Activated T-helper 1 cell treated with anti-CD3 and anti-CD28 coated beads, Interleukin-2, amount 50 U/mL, for 16 hours (primary cell): ENCODE measurements at places on chromosomes 3 and 15.

GRCh38 chr3:62373215-62373614 lies at the start of gene FEZF2:
FEZF2 (minus strand) TSS chr3:62373550; CDS start chr3:62372868, 682 bp downstream.
- DNase-seq: no peak

GRCh38 chr3:177597311-177598096 lies 400.2 kb upstream of the TBL1XR1 start:
- no peak for DNase-seq

DNA sequence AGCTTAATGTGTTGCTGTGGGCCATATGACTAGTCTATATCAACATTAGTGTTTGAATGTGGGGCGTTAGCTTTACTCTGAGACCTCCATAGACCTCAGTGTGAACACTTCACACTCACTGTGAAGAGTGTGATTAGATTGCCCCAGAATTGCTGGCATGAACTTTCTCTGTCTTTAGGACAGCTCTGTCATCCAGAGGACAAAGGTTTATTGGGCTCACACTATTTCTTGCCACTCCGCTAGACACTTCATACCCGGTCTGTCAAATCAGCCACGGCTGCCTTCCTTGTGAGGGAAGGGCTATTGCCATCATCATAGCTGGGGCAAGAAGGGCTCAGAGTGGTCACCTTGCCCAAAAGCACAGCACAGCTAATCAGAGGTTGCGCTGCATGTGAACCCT lies 316.8 kb upstream of the NR2E3 start:
- DNase-seq: no peak

- DNase-seq: no peak
Measured at GRCh38 chr15:32646291-32646690, 4.8 kb downstream of the SCG5 start.

- no peak for DNase-seq
Measured at GRCh38 chr3:25246913-25247312, 181.2 kb upstream of the RARB start.

DNA sequence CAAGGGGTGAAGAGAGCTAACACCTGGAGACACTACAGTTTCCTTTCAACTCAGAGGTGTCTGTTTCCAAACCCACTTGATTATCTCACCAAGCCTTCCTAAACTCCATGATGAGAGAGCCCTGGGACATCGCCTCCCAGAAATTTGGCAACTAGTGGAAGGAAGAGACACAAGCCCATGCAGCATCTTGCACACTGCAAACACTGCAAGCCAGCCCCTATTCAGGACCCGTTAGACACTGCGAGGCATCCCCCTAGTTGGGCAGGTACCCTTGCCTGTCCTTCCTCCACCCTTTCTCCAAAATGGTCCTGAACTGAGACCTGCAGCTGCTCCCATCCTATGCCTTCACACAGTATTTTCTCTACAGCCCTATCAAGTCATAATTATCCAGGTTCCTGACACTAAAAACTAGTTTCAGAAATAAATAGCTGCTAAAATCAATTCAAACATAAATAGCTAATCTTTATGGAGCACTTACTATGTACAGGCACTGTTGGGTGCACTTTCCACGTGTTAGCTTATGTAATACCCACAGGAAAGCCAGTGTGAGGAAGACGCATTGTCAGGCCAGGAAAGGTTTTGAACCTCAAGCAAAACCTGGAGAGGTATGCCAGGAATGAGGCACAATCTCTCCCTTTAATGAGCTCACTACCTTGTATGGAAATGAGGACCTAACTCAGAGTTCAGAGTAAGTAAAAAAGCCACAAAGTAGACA lies 2.8 kb downstream of the MAGI1 start:
- DNase-seq: no peak

DNA sequence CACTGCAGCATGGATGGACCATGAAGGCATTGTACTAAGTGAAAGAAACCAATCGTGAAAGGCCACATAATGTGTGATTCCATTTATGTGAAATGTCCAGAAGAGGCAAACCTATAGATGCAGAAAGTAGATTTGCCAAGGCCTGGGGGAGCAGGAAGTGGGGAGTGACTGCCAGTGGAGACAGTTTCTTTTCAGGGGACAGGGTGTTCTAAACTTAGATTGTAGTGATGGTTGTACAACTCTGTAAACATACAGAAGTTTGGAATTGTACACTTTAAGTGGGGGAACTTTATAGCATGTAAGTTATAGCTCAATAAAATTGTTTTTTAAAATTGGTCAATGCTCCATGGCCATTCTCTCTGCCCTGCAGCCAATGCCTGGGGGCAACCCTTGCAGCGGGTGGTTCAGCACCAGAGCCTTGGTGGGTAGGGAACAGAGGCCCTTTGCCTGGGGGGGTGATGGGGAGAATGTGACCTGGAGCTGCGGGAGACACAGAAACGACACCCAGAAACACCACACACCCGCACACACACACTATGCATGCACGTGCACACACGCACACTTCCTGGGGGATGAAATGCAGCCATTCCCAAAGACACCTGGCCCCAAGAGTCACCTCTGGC lies 43.1 kb downstream of the DNAJB8 start:
- DNase-seq: no peak

- no peak for DNase-seq
Measured at GRCh38 chr15:100043692-100044091, 298.1 kb downstream of the ADAMTS17 start.

DNA sequence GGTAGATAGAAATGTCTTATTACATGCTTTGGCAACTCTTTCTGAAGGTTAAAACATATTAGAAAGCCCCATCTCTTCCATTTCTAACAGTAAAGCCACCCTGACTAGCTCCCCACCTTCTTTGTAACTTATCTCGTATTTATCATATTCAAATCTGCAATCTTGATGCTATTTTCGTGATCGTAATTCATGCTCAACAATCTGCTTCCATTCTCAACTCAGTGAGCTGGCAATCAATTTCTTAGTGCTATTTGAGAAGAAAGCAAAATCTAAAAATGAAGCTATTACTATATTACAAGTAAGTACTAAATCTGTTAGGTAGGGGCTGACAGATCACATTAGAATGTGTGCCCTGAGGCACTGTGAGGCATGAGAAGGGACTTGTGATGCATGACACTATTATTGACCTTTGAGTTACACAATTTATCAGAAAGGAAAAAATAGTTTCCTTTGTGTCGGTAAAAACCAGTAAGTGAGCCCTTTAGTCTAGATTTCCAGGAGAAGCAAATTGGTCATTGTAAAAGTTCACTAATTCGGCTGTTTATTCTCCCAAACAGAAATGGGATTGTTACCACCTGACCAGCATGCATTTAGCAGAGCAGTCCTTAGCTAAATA lies 379.7 kb upstream of the CNTN6 start:
- DNase-seq: no peak

DNA sequence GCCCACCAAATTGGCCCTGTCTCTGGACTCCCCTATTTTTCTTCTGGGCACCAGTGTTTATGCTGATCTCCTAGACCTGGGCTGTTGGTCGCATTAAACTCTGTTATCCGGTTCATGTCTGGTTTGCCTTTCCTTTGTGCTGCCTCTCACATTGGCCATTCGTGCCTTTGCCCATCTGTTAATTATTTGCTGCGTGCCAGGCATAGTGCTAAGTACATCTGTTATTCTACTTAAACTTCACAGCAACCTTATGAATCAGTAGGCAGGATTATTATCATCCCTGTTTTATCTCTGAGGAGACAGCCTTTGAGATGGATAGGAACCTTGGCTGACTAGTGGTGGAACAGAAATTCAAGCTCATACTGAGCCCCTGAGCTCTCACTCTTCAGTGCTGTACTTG lies 76.0 kb downstream of the THSD4 start:
- DNase-seq: no peak

DNA sequence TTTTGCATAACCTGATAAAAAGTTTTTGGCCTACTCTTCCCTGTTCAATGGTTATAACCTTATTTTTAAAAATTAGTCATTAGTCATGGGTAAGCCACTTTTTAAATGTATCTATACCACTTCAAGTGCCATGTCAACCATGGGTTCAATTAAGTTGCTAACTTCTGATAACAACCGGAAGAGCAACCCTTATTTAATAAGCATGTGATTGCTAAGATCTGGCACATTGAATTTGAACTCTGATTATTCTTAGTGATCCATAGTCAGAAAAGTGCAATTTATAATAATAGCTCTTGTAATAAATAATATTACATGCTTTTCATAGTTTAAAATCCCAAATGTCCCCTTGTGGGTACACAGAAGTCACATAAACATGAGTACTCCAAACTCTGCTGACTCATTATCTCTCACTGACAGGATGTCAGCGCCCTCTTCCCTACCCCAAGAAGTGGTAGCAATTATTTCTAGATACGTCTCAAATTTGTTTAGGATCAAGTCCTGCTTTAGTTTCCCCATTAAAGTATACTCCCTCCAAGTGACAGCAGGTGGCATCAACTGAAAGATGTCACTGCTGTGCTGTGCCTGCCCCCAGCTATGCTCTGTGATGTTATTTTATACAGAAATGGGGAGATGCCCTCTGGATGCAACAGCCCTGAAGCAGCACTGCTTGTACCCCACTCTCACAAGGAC lies 18.6 kb downstream of the SAMD7 start:
- DNase-seq: no peak

- no peak for DNase-seq
Measured at GRCh38 chr3:64029287-64029686, 6.0 kb upstream of the PSMD6 start.

DNA sequence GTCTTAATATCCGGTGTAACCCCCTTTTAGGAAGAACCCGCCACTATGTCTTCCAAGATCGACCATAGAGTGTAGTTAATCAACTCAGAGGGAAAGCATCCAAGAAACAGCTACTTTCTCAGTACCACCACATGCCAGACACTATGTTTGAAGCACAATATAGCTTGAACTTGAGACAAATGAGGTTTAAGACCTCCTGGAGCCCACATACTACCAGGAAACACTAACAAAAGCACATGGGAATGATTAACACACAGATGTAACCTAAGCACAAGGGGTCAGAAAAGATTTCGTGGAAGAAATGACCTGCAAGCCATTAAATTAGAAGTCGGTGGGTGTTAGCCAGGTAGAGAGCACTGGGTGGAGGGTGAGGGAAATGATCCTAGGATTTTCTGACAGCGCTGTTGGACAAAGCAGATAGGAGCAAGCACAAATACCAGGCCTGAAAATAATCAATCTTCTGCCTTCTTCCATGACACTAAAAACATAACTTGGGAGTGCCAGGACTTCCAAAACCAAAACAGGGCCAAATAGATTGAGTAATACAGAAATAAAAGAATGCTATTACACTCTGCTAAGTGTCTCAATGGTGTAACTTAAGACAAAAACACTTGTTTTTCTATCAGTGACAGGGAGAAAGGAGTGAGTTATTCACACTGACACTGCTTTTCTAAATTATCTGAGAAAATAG lies 213.7 kb downstream of the FOXP1 start:
- no peak for DNase-seq

GRCh38 chr3:61730577-61731231 lies 169.3 kb downstream of the PTPRG start:
- no peak for DNase-seq

DNA sequence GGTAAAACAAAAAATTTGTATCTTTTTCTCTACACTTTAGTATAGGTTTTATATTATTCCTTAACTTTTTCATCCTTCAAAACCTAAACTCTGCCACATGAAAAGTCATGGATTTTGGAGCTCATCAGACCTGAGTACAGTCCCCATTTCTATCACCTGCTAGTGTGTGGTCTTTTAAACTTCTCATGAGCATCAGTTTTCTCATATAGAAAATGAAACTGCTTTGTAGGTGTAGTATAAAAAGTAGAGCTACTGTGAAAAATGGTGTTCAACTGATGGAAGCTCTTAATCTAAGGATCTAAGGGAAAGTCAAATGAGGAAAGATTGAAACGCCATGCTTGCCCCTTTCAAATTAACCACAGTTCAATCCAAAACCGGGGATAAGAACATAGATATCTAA lies 686.5 kb downstream of the MECOM start:
- no peak for DNase-seq

- no peak for DNase-seq
Measured at GRCh38 chr15:101049282-101049681, 130.1 kb downstream of the LRRK1 start.

- no peak for DNase-seq
Measured at GRCh38 chr3:52704611-52705437, 767 bp downstream of the GLT8D1 start.

DNA sequence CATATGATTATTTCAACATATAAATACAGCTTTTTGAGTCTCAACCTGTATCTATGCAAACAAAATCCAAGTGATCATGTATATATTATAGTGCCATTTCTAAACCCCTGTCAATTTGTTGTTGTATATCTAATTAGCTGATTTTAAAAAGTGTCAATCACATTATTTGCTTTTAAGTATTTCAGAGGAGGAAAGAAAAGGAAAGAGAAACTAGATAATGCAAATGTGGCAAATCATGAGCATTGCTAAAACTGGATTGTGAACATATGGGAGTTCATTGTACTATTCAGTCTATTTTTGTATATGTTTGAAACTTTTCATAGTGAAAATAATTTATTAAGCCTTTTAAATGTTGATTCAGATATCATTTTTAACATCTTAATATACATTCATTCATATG lies 190.7 kb downstream of the ZIC4 start:
- DNase-seq: no peak

DNA sequence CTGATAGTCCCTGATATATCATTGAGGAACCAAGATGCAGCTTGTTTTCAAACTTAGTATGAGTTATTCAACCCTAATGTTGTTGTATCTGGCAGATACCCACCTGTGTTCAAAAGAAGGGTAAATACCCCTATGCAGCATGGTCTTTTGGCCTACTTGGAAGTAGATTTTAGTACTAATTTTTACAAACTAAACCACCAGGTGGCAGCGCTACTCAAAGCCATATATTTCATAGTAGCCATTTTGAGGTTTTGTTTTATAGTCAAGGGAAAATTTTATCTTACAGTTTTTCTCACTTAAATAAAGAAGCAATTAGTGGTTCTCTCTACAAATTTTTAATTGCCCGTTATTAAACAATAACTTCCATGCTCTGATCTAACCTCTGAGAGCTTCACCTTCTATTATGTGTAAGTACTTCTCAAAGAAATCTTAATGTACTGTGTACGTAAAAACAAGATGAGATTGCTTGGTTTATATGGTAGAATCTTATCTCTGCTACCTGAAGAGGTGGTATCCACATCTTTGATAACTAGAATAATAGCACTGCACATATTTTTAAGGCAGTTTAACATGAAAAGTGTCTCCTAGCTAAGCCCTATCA lies 31.5 kb upstream of the MLF1 start:
- DNase-seq: no peak

- no peak for DNase-seq
Measured at GRCh38 chr15:43517354-43518196, at the start of gene MAP1A. MAP1A (plus strand) TSS chr15:43517608; CDS start chr15:43521474, 3,866 bp downstream.

- DNase-seq: no peak
Measured at GRCh38 chr3:70138606-70139005, 139.1 kb downstream of the SAMMSON start.

- no peak for DNase-seq
Measured at GRCh38 chr15:100761290-100761935, 118.2 kb upstream of the ALDH1A3 start.
